ENCODE measurements at places on chromosomes 13 and 19.

DNA sequence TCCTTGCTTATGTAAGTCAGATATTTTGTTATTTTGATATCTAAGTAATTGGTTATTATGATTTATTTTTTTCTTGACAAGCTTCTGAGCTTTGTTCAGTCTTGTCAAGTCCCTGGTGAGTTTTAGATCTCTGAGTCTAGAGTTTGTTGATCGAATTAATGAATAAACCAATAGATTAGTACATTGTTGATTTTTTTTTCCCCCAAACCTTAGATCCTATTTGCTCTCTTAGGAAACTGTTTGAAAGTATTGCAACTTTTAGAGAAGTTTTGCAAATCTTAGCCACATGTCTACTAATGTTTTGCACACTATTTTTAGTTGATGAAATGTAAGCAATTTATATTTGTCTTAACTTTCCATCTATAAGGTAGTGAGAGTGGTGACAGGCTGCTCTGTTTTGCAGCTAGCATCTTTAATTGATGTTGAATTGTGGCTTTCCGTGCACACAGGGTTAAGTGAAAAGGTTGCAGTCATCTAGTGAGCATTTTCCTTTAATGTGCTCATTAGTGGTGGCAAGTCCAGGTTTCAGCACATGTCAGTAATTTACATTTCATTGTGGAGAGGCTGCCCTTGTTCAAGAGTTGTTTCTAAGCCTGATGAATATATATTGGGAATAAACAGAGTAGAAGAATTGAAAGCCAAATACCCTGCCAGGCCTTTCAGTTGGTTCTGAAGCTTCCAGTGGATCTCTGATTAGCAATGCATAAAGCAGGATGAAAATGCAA, 86.3 kb downstream of the PCCA start:
- H3K27ac ChIP-seq, result no peak overlapping the region
- peaks cover 3% of the 10 kb centered on the region for H3K36me3 ChIP-seq
- DNase-seq, result no peak
- H3K27me3 ChIP-seq, result no peaks in the 10 kb centered on the region
- H3K4me3 ChIP-seq, result no peak overlapping the region
- H3K4me1 ChIP-seq, result peaks cover 12% of the 10 kb centered on the region

- no peak overlapping the region for H3K27ac ChIP-seq
- H3K4me3 ChIP-seq, result no peak overlapping the region
- H3K27me3 ChIP-seq, result peaks cover 13% of the 10 kb centered on the region
- H3K4me1 ChIP-seq, result no peaks in the 10 kb centered on the region
These were observed 106.8 kb downstream of the STOML3 start for GRCh38 chr13:38883783-38884182.

- no peak for DNase-seq
- H3K27ac ChIP-seq, result no peak overlapping the region
- H3K27me3 ChIP-seq, result no peaks in the 10 kb centered on the region
- H3K4me3 ChIP-seq, result no peak overlapping the region
These were observed 14.7 kb upstream of the B3GLCT start for GRCh38 chr13:31184981-31185645.

DNA sequence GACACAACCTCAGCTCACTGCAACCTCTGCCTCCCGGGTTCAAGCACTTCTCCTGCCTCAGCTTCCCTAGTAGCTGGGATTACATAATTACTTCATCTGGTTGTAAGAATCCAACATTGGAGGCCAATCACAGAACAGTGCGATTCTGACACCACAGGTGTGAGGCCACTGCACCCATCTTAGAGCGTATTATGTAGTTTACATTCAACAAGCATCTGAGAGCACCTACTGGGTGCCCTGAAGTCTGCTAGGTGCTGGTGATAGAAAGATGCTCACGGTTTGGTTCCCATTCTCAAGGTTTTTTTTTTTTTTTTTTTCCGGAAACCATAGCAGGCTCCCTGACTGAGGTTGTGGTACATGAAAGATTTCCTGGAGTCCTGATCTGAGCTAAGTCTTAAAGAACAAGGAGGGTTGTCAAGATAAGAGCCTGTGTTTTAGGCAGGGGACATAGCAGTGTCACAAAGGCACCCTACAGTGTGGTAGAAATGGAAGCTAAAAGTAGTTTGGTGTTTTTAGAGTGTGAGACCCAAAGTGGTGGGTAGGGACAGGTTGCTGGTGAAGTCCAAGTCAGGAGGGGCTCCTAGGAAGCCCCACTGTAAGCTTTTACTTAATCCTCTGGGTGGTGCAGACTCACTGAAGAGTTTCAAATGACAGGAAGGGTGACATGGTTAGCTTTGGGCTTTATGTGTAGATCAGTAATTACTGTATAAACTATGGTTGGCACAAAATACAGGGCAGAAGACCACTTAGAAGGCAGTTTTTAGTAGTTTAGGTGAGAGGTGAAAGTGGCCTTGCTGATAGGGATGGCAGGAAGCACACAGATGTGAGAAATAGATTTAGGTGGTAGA, 15.2 kb downstream of the SAE1 start:
- no peak for DNase-seq
- H3K4me1 ChIP-seq, result peaks cover 11% of the 10 kb centered on the region
- no peak overlapping the region for H3K27ac ChIP-seq
- peaks cover 59% of the 10 kb centered on the region for H3K36me3 ChIP-seq
- no peak overlapping the region for H3K4me3 ChIP-seq

Measured in left ventricle myocardium inferior (tissue), 1 donor.